ENCODE measurements at places on chromosomes 6 and 20.

DNA sequence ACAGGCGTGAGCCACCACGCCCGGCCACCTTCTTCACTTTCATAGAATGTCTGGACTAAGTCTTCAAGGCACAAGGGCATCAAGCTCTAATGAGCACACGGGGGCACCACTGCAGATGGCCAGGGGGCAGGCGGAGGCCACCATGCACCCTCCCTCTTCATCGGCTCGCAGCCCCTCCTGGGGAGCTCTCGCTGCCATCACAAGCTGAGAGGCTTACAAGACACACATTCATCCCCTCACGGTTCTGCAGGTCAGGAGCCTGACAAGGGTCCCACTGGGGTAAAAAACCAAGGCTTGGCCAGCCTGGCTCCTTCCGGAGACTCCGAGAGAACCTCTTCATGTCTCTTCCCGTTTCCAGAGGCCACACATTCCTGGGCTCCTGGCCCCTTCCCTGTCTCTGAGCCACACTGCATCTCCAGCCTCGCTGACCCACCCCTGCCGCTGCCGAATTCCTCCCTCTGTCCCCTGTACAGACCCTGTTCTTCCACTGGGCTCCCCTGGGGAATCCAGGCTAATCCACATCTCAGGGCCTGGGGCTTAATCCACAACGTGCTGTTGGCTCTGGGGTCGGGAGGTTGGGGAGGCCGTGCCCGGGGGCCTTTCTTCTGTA, 19.8 kb downstream of the DLL1 start:
- DNase-seq: no peak

DNA sequence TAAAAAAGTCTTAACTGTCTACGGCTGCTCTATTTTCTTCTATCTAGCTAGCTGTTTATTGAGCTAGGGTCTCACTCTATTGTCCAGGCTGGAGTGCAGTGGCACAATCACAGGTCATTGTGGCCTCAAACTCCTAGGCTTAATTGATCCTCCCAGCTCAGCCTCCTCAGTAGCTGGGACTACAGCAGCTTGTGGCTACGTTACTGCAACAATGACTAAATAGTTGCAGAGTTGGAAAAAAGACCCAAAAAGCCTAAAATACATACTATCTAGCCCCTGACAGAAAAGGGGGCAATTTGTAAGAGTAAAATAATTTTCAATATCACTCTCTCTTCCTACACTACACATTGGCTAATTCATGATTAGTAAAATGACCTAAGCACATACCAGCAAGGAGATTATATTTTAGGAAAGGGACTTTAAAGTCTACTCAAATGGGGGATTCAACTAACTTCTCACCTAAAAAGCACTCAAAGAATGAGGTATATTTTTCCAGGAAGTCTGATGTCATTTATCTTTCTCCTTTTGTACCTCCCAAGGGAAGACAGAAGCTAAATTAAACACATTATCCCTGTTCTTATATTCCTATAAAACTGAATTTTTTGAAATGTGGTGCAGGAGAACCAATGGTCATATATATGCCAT, 82.8 kb downstream of the ZMYND8 start:
- no peak for DNase-seq

DNA sequence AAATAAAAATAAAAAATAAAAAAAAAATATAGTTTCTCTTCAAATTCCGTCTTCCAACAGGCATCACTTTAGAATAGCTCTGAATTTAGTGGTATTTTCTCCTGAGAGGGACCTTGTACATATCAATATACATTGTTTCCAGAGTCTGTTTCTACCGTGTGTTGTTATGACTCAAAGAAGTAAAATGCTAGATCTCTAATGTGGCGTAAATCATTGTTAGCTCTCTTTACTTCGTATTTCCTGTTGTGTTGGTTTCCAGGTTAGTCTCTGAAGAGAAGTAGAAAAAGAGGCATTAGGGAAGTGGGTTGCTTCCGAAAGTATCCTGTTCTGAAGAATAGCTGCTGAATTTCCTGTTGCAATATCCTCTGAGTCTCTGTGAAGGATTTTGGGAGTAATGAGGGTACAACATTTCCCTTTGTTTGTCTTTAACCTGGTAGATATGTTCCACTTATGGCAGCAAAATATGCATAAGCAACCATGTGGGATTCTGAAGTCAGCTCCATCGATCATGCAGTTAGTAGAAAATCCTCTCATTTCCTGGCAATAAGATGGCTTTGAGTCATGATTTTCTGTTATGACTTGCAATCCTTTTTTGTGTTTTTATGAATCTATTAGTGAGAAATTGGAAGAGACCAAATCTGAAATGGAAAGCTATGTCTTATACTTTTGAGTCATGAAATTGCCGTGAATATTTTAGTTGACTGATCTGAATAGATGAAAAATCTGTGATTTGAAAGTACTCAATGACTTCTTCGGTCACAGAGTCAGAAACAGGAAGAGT, 42.0 kb upstream of the MCHR2 start:
- DNase-seq: no peak

- DNase-seq: no peak
Observed at GRCh38 chr20:54107600-54108325, 37.4 kb upstream of the BCAS1 start.

- DNase-seq: no peak
Observed at GRCh38 chr6:118317581-118318563, 230.2 kb upstream of the PLN start.

GRCh38 chr6:42028234-42029061, 21.9 kb upstream of the TAF8 start:
- no peak for DNase-seq

GRCh38 chr20:44414346-44414714, 58.8 kb downstream of the HNF4A start:
- no peak for DNase-seq

- DNase-seq: no peak
Observed at GRCh38 chr6:71585472-71585871, 296.9 kb downstream of the OGFRL1 start.

GRCh38 chr6:129605967-129606366, 104.0 kb downstream of the ARHGAP18 start:
- DNase-seq: no peak

GRCh38 chr6:50549475-50549874, 163.9 kb upstream of the TFAP2D start:
- no peak for DNase-seq

GRCh38 chr6:38775870-38776269, 60.8 kb downstream of the DNAH8 start:
- no peak for DNase-seq

- no peak for DNase-seq
Observed at GRCh38 chr6:6494677-6495076, 93.8 kb upstream of the LY86 start.

DNA sequence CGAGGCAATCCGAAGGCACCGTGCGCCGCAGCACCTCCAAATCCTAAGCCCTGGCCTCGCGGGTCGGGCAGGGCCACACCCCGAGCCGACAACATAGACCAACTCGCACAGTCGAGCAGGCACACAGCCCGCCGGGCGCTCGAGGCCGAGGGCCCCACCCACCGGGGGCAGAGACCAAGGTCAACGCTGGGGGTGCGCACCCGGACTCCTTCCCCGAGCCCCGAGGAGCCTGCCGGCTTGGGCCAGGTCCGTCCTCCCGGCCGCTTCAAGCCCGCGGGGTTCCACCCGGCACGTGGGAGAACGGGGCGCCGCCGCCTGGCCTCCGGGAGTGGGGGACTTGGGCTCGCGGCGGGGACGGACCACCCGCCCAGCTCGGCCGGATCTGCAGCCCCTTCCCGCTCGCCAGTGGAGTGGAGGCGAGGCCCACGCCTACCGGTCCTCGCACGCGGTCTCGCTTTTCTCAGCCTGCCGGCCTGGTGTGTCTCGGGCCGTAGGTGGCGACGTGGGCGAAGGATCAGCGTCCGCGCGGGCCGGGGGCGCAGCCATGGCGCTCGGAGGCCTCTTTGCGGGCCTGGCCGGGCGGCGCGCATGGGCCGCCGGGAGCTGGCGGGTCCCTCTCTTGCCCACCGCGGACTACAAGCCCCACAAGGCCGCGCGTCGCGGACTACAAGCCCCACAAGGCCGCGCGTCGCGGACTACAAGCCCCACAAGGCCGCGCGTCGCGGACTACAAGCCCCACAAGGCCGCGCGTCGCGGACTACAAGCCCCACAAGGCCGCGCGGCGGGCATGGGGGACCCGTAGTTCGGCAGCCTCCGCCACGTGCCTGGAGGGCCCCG, at the start of gene UCKL1:
Gene UCKL1 (minus strand): TSS at position 590 of the 837 bp plus-strand sequence. CDS start 44 bp downstream, at position 546.
- peak; percentile 83 for DNase-seq

DNA sequence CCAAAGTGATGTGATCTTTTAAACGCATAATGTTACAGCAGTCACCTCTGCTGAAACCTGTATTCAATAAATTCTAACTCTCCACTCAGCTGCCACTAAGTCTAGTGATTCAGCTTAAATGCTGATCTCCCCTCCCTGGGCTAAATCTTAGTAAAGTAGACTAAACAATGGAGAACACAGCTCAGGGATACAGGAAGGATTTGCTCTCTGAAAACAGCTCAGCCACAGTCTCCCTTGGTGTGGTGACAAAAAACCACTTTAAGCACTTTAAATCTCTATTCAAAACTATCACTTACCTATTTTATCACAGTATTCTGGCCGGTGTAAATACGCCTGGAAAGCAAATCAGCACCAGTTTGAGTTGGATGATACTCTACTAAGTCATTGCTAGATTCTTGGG, 130.6 kb downstream of the RFX6 start:
- no peak for DNase-seq

- no peak for DNase-seq
Observed at GRCh38 chr6:115796829-115797228, 263.9 kb downstream of the FRK start.

DNA sequence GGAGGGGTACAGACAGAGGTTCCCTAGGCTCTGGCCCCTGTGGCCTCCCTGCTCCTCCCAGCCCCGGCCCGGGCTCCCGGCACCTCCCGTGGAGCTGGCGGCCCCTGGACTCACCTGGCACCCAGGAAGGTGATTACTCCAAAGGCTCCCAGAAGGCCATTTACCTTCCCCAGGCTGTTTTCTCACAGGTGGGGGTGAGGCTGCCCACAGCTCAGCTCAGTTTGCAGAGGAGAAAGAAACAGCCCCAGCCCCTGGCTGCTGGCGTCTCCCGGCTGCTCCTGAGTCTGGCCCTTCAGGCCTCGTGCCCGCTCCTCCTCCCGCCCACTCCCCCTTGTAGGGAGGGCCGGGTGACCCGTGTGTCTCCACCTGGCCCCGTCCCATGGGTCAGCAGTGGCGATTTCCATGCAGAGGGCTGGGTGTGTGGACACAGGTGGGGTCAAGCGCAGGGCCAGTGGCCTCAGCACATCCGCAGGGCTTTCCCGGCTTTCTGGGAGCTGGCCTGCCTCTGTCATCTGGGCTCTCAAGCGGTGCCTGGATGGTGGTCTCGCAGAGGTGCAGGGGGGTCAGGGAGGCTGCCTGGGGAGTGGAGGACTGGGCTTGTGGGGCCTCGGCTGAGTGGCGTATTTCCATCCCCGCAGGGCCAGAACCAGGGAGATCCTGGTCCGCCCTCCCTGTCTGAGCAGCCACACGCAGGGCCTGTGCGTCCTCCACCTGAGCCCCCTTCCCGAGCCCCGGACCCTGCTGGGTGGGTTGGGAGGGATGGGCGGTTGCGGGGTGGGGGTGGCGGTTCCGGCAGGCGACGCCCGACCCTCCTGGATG, 20.2 kb upstream of the GATA5 start:
- DNase-seq: no peak

GRCh38 chr20:33667245-33667675, 517 bp downstream of the ACTL10 start:
- DNase-seq: no peak

- no peak for DNase-seq
Observed at GRCh38 chr6:169450097-169450496, 196.5 kb upstream of the THBS2 start.

DNA sequence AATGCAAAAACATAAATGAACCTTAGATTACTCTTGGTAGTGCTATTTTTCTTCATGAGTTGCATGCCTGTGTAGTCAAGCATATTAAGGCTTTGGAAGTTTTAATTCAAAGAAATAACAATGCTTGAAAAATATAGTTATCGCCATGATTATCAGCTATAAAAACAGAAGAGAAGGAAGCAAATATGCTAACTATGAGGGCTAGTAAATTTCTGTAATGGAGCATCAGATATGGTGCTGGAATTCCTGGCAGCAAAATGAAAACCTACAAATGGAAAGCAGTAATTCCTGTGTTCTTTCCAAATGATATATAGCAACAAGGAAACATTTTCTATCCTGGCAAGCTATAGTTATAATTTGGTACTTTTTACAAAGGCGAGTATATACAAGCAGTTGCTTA, 29.7 kb downstream of the DOP1A start:
- DNase-seq: no peak

- no peak for DNase-seq
Observed at GRCh38 chr6:53702316-53702715, 36.8 kb upstream of the KLHL31 start.

DNA sequence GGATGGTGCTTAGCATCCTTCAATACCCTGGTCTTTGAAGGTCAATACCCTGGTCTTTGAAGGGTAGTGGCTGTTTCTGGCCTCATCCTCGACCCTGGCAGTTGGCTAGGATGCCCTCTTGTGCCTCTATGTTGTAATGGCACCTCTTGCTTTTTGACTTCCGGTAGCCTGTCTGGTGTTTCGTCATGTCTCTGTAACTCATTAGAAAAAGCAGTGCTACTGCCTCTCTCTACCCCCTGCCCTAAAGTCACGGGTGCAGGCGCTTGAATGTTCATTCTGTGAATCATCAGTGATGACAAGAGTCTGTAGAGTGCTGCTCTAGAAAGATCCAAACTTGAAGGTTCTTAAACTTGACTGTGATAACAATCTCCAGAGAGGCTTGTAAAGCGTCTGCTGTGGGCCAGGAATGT, 28.3 kb downstream of the RSPO4 start:
- DNase-seq: no peak

DNA sequence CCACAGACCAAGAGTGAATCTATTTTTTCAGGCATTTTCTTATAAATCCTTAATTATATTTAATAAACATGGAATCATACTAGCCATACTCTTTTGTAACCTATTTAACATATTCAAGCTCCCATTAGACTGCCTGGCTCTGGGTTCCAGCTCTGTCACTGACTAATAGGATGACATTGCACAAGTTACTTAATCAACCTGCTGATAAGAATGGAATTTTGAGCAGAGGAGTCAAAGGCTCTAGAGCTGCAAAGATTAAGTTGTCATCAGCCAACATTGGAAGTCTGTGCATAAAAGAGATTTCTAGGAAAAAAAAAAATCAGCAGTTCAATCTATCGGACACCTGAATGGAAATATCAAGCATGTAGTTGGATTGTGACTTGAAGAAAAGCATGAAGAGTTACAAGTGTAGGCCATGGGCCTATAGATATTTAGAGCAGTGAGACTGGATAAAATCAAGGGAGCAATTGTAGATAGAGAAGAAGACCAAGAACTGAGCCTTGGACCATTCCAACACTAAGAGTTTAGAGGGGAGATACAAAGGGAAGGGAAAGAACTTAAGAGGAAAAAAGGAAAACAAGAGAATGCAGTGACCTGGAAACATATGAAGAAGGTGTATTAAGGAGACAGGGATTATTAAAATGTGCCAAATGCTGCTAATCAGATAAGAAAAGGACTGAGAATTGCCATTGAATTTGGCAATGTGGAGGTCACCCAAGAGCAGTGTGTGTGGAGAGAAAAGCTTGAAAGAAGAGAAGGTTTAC, 11.0 kb upstream of the HINT3 start:
- no peak for DNase-seq

DNA sequence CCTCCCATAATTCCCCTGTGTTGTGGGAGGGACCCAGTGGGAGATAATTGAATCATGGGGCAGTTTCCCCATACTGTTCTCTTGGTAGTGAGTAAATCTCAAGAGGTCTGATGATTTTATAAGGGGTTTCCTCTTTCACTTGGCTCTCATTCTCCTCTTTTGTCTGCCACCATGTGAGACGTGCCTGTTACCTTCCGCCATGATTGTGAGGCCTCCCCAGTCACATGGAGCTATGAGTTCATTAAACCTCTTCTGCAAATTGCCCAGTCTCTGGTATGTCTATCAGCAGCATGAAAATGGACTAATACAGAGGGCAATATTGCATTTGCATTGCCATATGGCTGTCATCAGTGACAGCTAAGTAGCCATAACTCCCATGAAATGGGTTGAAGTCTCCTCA, 63.2 kb downstream of the ZNF217 start:
- DNase-seq: no peak

All from amniotic stem cell (primary cell).